ENCODE measurements at places on chromosomes 4 and X.

GRCh38 chr4:6391852-6392188 is 80.6 kb downstream of the PPP2R2C start:
- DNase-seq, result no peak

GRCh38 chr4:3675251-3676115 is 90.7 kb upstream of the ADRA2C start:
- DNase-seq, result no peak

DNA sequence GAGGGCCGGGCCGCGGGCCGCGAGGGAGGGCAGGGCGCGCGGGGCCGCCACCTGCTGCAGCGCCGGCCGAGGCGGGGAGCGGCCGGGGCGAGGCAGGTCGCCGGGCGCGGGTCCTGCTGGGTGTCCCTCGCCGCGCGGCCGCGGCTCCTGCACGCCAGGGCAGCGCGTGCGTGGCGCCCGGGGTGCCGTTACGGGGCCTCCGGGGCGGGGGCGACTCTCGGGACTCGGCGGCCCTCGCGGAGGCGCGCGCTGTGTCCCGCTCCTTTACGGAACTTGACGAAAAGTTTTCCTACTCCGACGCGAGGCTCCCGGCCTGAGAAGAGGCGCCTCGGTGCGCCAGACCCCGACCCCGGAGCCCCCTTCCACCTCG is 329 bp downstream of the TBC1D14 start:
- DNase-seq, result no peak

DNA sequence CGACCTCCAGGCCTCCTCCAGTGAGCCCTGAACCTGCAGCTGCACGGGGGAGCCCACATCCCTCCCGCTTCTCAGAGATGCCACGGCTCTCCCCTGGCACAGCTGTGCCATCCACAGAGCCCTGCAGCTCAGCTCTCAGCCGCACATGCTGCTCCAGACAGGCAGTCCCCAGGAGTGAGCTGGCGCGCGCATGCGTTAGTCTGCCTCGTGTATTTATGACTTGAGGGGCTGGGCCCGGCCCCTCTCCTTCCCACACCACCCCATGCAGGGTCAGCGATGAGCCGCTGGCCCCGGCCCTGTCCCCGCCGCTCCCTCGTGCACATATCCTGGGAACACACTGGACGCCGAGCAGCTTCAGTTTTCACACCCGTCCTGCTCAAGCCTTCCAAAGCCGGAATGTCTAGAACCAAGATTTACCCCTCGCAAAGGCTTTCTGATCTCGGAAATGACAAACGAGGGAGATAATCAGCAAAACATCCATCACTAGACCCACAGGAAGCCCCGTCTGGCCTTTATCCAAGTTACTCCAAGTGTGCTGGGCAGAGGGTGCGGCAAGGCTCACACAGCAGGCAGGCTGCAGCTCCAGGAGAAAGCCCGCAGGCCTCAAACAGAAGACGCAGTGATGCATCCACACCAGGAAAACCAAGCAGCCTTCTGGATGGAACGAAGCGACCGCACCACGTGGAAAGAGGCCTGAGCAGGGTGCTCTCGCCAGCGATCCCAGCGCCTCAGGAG is 24.3 kb downstream of the GAK start:
- DNase-seq, result no peak

GRCh38 chrX:24372021-24372763 is 11.8 kb downstream of the SUPT20HL1 start:
- DNase-seq, result no peak

GRCh38 chrX:36241397-36241796 is 321.9 kb downstream of the CFAP47 start:
- DNase-seq, result no peak

- DNase-seq, result no peak
These were observed 8.2 kb downstream of the CASP3 start for GRCh38 chr4:184641022-184641421.

DNA sequence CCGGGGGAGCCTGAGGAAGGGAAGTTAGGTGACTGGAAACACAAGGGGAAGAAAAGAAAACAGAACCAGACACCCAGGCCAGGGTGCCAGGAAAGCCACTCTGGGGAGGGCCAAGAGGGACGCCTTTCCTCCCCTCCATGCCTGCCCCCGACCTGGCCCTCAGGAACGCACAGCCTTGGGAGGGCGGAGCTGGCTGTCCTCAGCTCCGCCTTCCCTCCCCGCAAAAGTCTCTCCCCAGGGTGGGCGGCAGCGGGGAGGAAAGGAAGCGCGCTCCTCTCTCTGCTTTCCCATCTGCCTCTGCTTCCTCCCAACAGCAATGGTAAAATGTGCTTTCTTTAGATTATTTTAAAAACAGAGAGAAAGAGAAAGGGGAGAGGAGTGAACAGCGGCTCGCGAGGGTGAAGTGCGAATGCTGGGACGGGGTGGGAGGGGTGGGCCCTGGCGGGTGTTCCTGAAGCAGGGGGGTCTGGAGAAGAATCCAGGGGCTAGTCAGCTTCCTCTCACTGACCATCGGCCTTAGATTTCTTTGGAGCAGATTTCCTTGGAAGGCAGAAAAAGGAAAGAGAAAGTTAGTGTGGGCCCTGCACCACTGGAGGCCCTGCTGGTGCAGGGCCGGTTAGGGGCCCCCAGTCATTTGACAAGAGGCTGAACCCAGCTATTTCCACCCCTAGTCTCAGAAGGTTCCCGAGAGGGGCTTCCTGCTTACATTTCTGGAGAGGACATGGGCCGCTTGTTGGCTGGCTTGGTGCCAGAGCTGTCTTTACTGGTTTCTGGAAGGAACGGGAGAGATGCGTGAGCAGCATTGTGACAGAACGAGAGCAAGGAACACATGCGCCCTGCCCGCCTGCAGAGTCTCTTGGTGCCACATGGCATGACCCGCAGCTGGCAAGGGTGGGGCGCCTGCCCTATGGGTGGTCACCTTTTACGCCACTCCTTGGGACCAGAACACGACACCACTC is 4.7 kb upstream of the RENBP start:
- DNase-seq, result no peak

- DNase-seq, result no peak
These were observed 71.8 kb downstream of the C4orf46 start for GRCh38 chr4:158599765-158600498.

DNA sequence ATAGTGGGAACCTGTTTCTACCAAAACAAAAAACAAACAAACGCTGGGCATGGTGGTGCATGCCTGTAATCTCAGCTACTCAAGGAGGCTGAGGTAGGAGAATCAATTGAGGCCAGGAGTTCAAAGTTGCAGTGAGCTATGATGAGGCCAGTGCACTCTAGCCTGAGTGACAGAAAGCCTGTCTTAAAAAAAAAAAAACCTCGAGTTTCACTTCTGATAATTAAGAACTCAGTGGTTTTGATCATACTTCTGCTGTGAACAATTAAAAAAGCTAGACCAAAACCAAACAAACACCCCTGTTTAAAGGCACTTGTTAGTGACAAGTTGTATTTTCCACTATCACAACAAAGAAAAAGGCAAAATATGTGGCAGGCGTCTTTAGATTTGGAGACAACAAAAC is 15.0 kb upstream of the UBE2D3 start:
- no peak for DNase-seq

DNA sequence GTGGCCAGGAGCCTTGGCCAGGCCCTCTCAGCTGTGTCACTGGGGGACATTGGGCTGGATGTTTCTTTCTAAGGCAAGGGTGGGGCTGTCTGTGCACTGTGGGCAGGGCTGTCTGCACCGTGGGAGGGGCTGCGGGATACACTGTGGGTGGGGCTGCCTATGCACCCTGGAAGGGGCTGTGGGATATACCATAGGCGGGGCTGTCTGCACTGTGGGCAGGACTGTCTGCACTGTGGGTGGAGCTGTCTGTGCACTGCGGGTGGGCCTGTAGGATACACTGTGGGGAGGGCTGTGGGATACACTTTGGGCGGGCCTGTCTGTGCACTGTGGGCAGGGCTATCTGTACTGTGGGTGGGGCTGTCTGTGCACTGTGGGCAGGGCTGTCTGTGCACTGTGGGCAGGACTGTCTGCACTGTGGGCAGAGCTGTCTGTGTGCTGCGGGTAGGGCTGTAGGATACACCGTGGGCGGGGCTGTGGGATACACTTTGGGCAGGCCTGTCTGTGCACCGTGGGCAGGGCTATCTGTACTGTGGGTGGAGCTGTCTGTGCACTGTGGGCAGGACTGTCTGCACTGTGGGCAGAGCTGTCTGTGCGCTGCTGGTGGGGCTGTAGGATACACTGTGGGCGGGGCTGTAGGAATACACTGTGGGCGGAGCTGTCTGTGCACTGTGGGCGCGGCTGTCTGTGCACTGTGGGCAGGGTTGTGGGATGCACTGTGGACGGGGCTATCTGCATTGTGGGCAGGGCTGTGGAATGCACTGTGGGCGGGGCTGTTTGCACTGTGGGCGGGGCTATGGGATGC is 31.1 kb downstream of the ACOX3 start:
- no peak for DNase-seq

DNA sequence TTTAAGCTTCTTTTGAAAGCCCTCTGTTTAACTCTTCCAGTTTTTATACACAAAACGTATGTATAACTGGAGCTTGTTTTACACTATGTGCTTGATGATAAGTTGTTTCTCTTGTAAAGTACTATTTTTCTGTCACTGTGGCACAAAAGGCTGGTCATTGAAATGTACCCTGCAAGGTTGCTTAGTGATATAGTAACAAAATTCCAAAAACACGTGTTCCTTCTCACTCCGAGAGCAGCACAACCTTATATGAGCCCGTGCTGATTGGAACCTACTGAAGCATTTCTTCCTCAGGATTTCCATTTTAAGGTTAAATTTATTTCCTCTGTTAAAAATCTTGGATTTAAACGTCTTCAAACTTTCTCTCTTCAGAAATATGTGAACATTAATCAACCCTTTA is 772.9 kb upstream of the TENM3 start:
- DNase-seq, result no peak

DNA sequence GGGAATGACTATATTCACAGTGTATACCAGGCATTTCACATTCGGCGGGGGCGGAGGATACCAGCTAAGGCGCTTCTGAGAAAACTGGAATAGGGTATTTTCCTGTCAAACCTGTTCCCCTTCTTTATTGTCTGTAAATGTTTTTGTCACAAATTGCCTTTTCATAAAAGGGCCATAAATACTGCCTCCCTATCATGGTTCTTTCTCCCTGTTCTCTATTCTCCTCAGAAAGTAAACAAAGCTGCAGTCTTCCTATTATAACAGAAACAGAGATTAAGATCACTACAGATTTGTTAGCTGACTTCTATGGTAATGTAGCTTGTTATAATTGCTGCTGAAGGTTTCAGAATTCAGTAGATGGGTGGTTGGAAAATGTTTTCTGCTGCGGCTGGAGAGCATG is 32.2 kb downstream of the MID2 start:
- no peak for DNase-seq

- DNase-seq, result no peak
These were observed 95.9 kb upstream of the PTPN13 start for GRCh38 chr4:86497980-86498862.

DNA sequence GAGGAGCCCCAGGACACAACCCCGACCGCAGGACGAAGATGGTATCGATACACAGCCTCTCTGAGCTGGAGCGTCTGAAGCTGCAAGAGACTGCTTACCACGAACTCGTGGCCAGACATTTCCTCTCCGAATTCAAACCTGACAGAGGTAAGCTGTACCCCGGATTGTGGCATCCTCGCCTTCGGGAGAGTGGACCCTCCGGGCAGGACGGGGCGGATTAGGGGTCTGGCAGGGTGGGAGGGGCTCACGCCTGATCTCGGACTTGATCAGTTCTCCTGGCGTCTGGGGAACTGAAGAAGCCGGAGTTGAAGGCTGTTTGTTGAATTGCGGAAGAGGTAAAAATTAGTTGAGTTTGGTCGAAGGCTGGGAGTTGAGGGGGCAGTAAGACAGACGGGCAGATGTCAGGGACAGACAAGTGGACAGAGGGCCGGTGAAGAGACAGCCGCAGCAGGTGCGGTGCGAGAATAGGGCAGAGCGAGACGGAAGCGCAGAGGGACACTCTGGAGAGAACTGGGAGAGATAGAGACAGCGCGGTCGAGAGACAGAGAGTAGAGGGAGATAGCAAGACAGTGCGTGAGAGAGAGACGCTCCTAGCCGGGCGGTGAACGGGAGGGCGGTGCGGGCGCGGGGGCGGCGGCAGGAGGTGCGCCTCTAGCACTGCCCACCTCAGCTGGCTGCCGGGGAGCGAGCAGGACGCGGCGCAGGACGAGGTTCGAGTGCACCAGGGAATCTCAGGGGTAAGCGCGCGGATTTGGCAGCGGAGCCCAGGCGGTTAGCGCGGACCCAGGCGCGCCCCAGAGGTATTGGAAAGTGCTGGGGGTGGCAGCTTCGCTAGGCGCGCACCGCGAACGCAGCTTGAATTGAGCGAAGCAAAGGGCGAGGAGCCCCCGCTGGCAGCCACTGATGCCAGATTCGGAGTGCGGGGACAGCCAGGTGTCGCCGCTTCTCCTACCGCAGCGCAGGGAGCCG is 23.9 kb downstream of the ARHGAP36 start:
- DNase-seq, result no peak

DNA sequence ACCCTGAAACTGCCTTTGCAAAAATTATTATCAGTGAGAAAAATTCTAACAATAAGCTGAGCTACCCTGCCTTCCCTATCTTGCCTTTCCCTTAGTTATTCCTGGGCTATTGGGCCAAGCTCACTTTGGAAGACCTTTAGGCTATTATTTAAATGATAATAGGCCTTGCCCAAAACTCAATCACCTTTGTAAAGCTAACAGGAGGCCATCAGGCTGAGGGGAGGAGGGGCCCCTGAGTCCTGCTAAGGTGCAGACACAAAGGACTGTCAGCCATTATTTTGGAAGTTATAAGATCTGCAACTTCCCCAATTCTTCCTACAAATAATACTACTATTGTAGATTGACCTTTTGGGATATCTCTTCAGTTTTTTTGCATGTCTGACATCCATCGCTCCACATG is 278.8 kb upstream of the DIAPH2 start:
- DNase-seq, result no peak

DNA sequence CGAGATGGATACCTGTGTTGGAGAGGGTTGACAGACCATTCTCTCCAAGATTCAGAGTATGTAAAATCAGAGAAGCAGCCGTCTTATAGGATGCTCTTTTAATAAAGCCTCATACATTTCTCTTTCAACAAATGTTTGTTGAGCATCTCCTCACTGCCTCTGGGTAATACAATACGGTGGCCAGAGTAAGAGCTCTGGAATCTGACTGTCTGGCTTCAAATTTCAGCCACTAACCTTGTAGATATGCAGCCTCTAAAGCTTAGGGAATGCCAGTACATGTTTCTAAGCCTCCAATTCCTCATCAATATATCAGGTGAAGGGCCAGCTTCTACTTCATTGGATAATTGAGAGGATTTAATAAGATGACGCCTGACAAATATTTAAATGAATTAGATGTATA is 61.3 kb downstream of the CLNK start:
- no peak for DNase-seq

DNA sequence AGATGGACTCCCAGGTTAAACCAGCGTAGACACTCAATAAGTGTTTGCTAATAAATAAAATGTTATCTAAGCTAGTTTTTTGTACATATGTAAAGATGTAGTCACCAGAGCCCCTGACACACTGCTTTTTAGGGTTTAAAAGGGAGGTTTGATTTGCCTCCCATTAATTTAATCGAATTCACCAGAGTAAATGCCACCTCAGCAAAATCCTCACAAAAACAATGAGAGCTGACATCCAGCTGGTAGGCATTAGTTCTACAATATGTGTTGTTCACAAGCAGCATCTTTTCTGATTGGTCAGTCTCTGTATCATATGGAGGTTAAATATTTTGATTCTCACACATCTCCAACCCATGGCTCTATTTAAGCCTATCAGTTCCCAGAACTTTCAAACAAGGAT is 382.6 kb downstream of the CENPC start:
- no peak for DNase-seq
